Stimulated activated CD4-positive, alpha-beta T cell treated with anti-CD3 and anti-CD28 coated beads, Interleukin-1b, Interleukin-23, amount 100 ng/mL, for 48 hours (primary cell): ENCODE measurements at places on chromosomes 5 and 9.

GRCh38 chr5:181047921-181048320 lies 7.9 kb downstream of the BTNL9 start:
- no peak for DNase-seq

GRCh38 chr9:120403543-120403856 lies 176.5 kb downstream of the CDK5RAP2 start:
- DNase-seq = no peak

DNA sequence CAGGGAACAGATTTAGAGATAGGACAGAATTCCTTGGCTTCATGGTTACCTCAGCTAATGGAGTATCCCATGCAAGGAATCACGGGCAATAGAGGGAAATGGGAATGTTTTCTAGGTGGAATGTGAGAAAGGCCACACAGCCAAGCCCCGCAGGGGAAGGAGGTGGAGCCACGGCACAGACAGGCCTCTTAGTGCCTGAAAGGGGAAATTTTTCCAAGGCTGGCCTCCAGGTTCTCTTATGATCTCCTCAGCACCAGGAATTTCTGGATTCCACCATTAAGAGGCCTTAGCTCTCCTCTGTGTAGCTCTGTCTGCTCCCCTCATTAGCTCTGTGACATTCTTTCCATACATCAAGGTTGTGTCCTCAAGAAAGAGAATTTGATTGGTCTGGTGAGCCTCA lies 124.7 kb downstream of the GALNT10 start:
- DNase-seq = no peak

- no peak for DNase-seq
Observed at GRCh38 chr9:14479163-14479560, 165.2 kb upstream of the NFIB start.

- no peak for DNase-seq
Observed at GRCh38 chr5:58629271-58630159, 46.6 kb downstream of the RAB3C start.

- no peak for DNase-seq
Observed at GRCh38 chr5:83184534-83184933, 107.2 kb downstream of the XRCC4 start.

- no peak for DNase-seq
Observed at GRCh38 chr5:54421976-54422375, 33.5 kb upstream of the HSPB3 start.

DNA sequence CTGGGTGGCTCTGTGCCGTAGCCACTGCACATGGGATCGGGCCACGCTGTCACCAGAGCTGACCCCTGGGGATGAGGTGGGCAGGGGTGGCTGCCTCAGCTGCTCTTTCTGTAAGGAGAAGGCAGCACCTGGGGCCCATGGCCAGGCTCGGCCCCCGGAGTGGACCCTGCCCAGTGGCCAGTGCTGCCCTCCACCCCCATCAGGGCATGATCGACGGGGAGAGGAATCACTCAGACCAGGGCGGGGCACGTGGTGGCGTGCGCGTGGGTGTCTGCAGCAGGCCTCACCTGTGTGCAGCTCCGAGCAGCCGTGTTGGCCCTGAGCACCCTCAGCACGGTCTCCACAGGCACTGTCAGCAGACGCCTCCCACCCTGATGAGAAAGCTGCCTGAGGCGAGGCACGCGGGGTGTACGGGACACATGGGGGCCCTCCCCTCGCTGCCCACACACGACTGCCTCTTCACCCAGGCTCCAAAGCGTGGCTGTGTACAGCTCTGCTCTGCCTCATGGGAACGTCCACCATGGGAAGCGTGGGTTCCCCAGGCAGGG lies 8.6 kb upstream of the CARD9 start:
- no peak for DNase-seq

DNA sequence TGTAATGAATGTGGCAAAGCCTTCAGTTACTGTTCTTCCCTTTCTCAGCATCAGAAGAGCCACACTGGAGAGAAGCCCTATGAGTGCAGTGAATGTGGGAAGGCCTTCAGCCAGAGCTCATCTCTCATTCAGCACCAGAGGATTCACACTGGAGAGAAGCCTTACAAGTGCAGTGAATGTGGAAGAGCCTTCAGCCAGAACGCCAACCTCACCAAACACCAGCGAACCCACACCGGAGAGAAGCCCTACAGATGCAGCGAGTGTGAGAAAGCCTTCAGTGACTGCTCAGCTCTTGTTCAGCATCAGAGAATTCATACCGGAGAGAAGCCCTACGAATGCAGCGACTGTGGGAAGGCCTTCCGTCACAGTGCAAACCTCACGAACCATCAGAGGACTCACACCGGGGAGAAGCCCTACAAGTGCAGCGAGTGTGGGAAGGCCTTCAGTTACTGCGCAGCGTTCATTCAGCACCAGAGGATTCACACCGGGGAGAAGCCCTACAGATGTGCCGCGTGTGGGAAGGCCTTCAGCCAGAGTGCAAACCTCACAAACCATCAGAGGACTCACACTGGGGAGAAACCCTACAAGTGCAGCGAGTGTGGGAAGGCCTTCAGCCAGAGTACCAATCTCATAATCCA lies 6.8 kb downstream of the RPL12 start:
- peak; percentile 10 for DNase-seq

- no peak for DNase-seq
Observed at GRCh38 chr5:998246-999031, 10.2 kb upstream of the NKD2 start.

- DNase-seq = no peak
Observed at GRCh38 chr5:35861718-35862117, 5.0 kb downstream of the IL7R start.

- DNase-seq = no peak
Observed at GRCh38 chr9:29775491-29775890, 2202.2 kb upstream of the C9orf72 start.

DNA sequence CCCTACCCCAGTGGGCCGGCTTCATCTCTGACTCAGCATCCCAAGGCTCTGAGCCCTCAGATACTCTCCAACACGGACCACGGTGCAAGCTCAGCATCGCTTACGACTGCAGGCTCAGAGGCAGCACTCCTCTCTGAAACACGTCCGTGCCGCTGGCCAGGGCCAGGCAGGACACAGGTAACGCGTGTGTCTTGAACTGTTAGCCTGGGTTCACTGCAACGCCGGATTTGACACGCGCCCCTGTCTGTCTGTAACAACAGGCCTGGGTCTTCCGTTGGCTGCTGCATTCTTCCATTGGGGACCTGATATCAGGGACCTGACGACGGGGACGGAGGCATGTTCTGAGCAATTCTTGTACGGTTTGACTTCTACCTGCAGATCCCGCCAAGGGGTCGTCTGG lies 6.4 kb downstream of the SLC6A3 start:
- no peak for DNase-seq

DNA sequence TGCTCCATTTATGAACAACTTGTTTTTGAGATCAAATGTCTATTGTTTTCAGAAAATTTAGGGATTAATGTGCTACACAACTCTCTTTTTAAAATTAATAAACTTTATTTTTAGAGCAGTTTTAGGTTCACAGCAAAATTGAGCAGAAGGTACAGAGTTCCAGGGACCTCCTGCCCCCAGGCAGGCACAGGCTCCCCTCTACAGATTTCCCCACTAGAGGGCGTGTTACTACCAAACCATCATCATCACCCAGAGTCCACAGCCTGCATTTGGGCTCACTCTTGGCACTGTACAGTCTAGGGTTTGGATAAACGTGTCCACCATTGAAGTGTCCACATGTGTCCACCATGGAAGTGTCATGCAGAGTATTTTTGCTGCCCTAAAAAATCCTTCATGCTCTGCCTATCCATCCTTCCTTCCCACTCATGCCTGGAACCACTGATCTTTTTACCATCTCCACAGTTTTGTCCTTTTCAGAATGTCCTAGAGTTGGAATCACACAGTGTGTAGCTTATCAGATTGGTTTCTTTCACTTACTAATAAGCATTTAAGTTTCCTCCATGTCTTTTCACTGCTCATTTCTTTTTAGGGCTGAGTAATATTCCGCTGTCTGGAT lies 61.7 kb downstream of the MRPL36 start:
- DNase-seq = peak; percentile 43

- DNase-seq = no peak
Observed at GRCh38 chr5:157680239-157680638, 8.9 kb downstream of the C5orf52 start.

GRCh38 chr5:149779124-149779465 lies 49.0 kb downstream of the PPARGC1B start:
- no peak for DNase-seq

DNA sequence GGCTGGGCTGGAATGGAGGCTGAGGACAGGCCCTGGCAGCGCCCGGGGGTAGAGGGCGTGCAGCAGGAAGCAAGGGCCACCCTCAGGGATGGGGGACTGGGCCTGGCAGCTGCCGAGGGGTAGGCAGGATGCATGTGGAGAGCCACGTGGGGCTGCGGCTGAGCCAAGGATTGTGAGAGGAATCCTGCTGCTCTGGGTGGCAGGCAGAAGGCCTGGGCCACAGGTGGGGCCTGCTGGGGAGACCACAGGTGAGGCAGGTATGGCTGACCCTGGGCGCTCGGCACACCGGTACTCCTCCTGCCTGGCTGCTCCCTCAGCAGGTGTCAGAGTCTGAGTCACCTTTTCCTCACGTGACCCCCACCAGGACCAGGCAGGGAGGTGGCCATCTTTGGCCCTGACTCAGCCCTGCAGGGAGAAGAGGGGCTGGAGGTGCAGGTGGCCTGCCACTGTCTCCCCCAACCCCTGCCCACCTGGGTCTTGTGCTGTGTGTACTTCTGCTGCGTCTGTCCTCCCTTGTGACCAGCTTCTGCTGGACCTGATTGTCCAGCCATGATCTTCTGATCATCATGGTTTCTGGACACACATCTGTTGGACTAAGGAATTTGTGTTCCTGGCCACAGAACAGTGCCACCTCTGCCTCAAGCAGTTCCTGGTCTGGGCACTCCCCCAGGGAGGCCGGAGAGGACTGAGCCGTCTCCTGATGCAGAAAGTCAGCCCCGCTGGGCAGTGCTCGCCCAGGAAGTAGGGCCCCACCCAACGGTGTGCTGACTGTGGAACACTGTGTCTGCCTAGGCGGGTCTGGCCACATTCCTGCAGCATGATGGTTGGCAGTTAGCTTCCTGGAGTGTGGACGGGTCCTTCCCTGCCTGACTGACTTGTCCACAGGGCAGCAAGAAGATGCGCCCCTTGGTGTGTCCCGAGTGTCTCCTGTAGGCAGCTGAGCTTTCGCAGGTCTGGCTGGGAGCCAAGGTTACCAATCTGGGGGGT lies 6.4 kb downstream of the ARRDC1 start:
- peak; percentile 46 for DNase-seq

DNA sequence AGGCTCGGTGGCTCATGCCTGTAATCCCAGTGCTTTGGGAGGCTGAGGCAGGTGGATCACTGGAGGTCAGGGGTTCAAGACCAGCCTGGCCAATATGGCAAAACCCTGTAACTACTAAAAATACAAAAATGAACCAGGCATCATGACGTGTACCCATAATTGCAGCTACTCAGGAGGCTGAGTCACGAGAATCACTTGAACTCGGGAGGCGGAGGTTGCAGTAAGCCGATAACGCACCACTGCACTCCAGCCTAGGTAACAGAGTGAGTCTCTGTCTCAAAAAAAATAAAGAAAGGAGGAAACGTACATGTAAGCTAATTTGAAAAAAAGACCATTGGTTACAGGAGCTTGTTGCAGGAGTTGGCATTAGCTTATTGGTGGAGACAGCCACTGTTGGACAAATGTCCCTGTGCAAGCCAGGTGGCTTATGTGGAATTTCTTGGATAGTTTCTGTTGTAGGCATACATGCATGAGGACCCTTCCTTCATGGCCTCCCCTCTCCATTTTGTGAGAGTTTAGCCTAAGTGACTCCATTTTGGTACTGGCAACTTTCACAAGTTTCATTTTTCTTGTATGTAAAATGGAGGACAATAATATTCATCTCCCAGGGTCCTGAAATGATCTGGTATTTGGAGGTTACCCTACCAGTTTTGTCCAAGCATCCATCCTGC lies 16.8 kb upstream of the RAB14 start:
- no peak for DNase-seq

DNA sequence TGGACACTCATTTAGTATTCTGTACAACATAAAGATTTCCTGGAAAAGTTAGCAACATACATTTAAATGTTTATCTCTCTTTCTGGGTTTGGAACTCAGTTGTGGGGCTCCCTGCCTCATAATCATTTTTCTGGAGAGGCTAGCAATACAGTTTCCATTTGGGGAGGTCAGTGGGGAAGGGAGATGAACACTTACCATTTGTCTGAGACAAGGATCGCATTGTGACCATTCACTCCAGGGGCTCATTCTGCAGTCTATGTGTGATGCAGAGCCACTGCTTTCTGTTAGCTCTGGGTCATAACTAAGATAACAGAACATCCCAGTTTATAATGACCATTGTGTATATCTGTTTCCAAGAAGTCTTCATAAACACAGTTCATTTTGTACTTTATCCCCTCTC lies 22.4 kb downstream of the C9 start:
- DNase-seq = no peak

- no peak for DNase-seq
Observed at GRCh38 chr9:134791009-134791408, 89.6 kb upstream of the FCN2 start.

GRCh38 chr5:39058178-39058921 lies 15.8 kb downstream of the RICTOR start:
- DNase-seq = no peak

DNA sequence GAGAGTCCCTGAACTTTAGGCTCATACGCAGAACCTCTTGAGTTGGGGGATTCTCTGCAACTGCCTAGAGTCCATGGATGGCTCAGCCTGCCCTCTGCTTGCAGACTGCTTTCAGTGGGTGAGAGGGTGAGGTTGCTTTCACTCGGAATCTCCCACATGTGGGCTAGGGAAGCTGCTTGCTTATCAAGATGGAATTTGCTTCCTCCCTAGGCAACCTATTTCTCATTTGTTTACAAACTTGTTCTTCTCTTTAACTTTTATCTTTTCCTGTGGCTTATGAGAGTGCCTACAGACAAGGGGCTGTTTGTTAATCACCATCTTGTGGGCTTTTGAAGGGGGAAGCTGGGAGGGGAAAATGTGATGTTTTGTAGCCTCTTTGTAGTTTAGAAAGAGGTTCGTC lies 10.0 kb downstream of the TLE4 start:
- DNase-seq = peak; percentile 21

DNA sequence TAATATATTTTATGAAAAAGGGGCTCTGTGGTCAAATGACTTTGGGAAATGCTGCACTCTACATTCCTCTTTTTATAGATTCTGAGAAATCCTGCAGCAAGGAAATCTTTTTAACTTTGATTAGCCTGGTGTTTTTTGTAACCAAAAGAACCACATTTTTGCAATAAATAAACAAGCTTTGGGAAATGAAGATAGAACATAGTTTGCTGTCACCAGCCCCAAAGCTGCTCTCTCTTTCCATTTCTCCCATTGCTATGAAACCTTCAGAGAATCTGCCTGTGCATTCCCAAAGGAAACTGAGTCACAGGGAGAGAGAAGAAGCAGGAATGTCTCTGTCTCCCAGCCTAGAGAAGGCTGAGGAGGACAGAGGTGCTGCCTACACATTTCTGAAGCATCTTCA lies 59.0 kb downstream of the COL15A1 start:
- DNase-seq = no peak

DNA sequence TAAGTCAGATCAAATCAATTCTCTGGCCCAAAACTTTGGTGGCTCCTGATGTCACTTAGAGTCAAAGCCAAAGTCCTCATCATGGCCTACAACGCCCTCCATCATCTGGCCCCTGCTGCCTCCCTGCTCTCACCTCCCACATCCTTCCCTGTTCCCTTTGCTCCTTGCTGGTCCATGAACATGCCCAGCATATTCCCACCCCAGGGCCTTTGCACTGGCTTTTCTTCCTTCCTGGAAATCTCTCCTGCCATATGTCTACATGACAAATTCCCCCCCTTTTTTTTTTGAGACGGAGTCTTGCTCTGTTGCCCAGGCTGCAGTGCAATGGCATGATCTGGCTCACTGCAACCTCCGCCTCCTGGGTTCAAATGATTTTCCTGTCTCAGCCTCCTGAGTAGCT lies 11.1 kb upstream of the PSD2 start:
- no peak for DNase-seq
